Epithelial cell of esophagus (primary cell): ENCODE measurements at places on chromosomes 5 and 9.

DNA sequence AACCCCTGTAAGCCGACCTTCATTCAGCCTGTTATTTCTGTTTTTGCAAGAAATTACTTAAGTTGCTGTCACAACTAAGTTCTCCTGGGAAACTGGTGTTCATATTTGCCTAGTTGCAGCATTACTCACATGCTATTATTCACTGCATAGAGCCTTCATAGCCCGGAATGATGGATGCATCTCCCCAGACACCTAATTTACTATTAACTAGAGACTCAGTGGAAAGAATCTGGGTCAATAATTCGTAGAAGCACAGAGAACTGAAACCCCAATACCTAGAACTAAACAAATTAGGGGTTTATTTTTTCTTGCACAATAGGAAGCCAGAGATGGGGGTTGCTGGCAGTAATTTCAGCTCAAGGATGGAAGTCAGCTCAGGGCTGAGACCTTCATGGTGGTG, 45.7 kb upstream of the FAM170A start:
- DNase-seq: peak; percentile 20

DNA sequence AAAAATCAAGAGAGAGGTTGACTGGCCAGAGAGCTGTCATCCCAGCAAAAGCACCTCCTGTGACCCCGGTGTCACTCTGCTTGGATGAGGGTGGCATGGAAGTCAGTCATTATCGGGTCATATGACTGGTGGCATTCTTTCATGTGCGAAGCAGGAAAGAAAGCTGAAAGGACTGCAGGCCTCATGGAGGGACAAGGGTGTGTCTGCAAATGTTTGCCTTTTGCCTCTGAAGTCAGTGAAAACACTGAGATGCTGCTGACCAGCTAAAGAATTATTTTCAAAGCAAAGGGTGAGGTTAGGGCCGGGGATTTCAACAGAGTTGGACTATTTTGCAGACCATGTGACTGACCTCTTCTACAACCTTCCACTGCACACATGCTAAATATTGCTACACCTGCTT, 298.3 kb downstream of the CSNK1G3 start:
- no peak for DNase-seq

GRCh38 chr5:132639706-132640130, 18.3 kb upstream of the IL13 start:
- DNase-seq: no peak

GRCh38 chr9:137411645-137412380, 11.1 kb downstream of the EXD3 start:
- DNase-seq: peak; percentile 85

- DNase-seq: no peak
Measured at GRCh38 chr5:179817890-179818745, 2.6 kb upstream of the SQSTM1 start.

DNA sequence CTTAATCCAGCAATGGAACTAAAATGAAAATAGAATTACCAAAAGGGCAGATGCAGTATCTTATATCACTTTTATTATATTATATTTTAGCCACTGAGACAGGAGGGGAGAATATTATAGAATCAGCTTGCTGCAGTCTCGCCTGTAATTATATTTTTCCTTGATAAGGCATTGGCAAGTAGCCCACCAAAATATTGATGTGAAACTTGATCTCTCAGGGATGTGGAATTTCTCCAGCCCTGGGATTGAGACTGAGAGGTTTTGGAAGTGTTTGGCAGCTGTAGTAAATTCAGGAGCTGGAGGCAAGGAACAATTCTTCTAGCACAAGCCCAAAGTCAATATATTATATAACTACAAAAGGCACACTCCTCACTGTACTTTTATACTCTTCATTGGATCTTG, 142.1 kb upstream of the ADAMTSL1 start:
- no peak for DNase-seq

GRCh38 chr5:159533197-159533596, 202.9 kb upstream of the IL12B start:
- peak; percentile 52 for DNase-seq

- no peak for DNase-seq
Measured at GRCh38 chr9:35700031-35700430, 10.3 kb upstream of the TPM2 start.

DNA sequence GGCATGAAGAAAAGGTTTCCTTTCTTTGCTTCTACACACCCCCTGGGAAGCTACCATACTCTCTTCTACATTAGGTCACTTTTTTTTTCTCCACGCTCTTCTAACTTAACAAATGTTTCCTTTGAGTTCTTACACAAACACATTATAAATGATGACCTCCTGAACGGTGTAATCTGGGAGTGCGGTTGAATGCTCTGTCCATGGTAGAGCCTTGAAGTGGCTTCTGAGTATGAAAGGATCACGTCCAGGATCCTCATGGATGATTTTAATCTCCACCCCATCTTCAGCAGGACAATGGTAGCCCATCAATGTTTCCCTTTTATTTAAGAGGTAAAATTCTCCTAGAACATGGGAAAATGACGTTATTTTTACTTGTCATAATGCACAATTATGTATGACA, 587.3 kb downstream of the SEMA5A start:
- no peak for DNase-seq

DNA sequence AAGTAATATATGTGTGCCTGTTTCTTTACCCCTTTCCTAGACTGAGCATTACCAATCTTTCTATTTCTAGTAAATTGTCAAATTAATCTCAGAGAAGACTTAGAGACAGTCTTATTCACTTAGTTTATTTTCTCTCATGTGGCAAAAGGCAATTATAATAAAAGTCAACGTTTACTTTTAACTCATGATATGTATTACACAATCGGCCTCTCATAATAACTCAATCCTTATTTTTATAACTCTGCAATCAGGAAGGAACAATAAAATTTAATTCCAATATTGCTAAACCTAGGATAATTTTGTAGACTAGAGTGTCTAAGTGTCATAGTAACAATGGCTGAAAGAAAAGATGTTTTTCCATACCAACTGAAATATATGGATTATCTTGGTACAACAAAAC, 214.6 kb downstream of the PDE4D start:
- DNase-seq: no peak

DNA sequence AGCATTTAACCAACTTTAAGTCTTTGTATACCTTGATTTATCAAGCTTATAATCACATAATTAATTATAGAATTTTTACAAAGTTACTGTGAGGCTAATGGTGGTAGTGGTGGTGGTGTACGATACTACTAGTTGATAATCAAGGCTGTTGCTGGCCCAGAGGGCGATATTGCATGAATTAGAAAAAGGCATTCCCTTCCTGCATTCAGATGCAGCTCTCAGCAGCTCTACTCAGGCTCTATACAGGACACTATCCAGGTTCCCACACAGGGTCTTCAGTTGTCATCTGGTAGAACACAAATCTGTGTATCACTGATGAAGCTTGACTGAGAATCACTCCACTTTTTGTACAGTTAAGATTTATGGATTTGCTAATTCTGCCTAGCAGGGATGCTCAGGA, 562.8 kb upstream of the C9orf72 start:
- no peak for DNase-seq
